K562 (cell line): ENCODE measurements at places on chromosomes 7 and 10.

DNA sequence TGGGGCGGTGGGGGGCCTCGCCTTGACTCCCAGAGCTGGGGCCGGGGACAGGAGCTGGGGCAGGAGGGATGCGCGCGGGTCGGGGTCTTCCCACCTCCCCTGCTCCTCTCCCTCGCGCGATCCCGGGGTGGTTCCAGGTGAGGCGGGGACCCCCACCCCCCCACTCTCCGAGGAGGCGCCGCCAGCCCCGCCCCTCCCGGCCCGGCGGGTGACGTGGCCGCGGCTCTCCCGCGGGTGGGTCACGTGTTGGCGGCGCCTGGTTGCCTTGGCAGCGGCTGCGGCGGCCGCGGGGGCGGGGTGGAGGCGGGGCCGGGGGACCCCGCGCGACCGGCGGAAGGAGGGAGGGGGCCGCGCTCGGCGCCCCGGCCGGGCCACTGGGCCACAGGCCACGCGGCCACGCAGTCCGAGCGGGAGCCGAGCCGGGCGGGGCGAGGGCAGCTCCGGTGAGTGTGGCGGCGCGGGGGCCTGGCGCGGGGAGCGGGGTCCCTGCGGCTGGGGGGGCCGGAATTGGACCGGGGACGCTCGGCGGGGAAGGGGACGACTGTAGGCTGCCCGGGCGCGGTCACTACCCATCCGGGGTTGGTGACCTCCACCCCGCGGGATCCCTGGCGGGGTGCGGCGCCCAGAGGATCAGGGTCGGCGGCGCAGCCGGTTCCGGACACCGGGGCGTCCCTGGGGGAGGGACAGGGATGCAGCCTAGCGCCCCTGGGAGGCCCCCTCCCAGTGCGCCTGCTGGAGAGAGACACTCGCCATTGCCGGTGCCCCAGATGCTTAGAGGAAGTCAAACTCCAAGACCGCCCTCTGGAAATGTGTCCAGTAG is at the start of gene ORAI2:
TSS of gene ORAI2 (plus strand) at position 357 of the 820 bp plus-strand sequence. CDS start 5,382 bp downstream, outside the sequence.
- peak within 1 kb of the TSS; percentile 80 for H3K4me3 ChIP-seq
- H3K4me1 ChIP-seq, result peaks cover 50% of the 10 kb centered on the region
- peak within 1 kb of the TSS; percentile 68; the same call in 2 of the 3 replicates for H3K27ac ChIP-seq

- no peak for DNase-seq
- H3K36me3 ChIP-seq, result no peaks in the 10 kb centered on the region
- H3K4me3 ChIP-seq, result no peak overlapping the region
- H3K27ac ChIP-seq, result no peak overlapping the region
- H3K4me1 ChIP-seq, result no peaks in the 10 kb centered on the region
Measured at GRCh38 chr7:89623018-89623672, 531.1 kb upstream of the STEAP1 start.

DNA sequence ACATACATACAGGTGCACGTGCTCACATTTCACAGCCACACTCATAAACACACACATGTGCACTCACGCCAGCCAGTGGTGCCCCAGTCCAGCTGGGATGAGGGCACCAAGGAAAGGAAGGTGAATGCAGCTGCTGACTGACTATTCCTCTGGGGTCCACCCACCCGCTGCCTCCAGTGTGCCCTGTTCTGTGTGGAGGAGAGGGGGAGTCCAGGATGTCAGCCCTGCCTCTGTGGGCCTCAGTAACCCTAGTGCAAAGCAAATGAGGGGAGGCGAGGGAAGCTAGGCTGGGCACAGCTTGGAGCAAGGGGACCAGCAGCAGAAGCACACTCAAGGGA is 57.6 kb downstream of the YKT6 start:
- H3K36me3 ChIP-seq, result no peaks in the 10 kb centered on the region
- peaks cover 26% of the 10 kb centered on the region for H3K4me1 ChIP-seq
- no peak overlapping the region for H3K27ac ChIP-seq
- no peak overlapping the region for H3K4me3 ChIP-seq
- H3K27me3 ChIP-seq, result peaks cover 11% of the 10 kb centered on the region; the same call in 2 of the 3 replicates

GRCh38 chr10:86657396-86658011 is 3.2 kb downstream of the OPN4 start:
- no peaks in the 10 kb centered on the region for H3K4me1 ChIP-seq
- no peak overlapping the region for H3K27ac ChIP-seq
- no peak for DNase-seq
- no peak overlapping the region for H3K4me3 ChIP-seq
- H3K36me3 ChIP-seq, result no peaks in the 10 kb centered on the region
- H3K27me3 ChIP-seq, result peaks cover 8% of the 10 kb centered on the region; the same call in 2 of the 3 replicates

DNA sequence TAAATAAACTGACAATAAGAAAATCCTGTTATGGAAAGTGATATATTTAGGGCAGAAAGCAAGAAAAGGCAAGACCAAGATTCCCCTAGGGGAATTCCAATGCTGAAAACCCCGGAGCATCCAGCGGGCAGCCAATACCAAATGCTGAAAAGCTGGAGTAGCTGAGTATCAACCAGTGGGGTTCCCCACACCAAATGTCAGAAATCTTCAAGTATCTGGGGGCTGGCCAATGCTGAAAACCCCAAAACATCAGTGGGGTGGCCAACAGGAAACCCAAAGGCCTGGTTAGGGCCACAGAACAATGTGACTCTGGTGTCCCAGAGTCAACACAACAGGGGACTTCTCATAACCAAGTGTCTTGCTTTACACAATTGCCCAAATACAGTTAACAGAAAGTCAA is 271.8 kb upstream of the CACNA2D1 start:
- DNase-seq, result no peak
- H3K27me3 ChIP-seq, result no peaks in the 10 kb centered on the region
